CD4-positive, alpha-beta T cell treated with Interleukin-17A for 4 hours (primary cell): ENCODE measurements at places on chromosomes 11 and 22.

DNA sequence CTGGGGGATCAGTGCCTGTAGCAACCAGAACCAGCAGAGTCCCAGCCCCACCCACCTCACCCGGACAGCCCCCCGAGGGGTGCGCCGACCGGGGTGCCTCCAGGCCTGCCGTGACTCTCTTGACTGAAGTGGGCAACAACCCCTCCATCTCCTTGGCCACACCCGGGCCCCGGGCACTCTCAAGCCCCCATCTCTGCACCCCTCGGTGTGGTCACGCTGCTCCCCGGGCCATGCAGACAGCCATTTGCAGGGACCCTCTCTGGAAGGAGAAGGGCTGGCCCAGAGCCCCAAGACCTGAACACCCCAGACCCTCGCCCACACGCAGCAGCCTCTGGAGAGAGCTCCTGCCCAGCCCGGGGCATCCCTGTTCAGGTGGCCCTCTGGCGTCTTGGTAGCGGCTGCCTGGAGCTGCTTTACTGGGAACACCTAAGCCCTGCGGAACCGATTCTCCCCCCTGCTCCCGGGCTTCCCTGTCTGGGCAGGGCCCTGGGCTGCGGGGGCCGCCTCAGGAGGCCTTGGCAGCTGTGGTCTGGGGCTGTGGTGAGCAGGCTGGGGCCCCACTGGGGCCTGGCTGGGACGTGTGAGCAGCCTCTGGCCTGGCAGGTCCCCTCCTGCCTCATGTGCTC is 84.9 kb downstream of the WNT7B start:
- DNase-seq, result no peak

GRCh38 chr11:71946144-71946571 is 17.3 kb downstream of the RNF121 start:
- no peak for DNase-seq

- DNase-seq, result peak; percentile 91
These were observed 15.7 kb upstream of the SPTBN2 start for GRCh38 chr11:66744485-66745355.

- peak; percentile 39 for DNase-seq
These were observed 42.2 kb upstream of the FAM181B start for GRCh38 chr11:82775736-82776346.

- no peak for DNase-seq
These were observed 262.9 kb downstream of the LUZP2 start for GRCh38 chr11:24759742-24760141.

DNA sequence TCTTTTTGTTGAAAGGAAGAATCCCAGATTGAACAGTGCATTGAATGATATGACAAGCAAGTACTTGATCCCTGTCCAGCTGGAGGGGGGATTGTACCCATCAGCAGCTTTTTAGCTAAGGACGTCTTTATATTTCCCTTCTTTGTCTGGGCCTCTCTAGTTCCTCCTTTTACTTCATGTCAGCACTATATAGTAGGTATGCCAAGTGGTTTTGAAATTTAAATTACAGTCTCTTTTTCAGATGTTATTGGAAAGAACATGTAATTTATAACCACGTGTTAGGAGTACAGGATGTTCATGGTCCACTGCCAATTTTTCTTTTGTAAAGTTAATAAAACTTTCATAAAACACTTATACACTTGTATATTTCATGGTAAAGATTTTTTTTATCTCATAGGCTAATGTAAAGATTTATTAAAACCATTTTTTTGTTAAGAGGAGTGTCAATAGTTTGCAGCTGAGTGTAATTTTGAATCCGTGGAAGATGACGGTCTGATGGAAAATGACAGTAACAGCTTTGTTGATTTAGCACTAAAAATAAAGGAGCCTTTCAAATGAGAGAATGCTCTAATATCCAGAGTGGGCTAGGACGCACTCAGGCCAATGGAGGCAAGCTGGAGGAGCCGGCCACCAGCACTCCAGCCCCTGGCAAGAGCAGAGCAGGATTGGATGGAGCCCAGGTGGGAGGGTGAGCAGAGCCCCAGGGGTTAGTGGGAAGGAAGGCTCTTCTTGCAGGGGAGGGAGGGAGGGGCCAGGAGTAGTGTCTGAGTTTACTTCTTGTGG is 488.3 kb downstream of the INSC start:
- DNase-seq, result no peak

GRCh38 chr22:50045211-50046018 is 12.7 kb downstream of the TTLL8 start:
- no peak for DNase-seq

- DNase-seq, result no peak
These were observed 118.2 kb downstream of the DSCAML1 start for GRCh38 chr11:117678658-117679406.

DNA sequence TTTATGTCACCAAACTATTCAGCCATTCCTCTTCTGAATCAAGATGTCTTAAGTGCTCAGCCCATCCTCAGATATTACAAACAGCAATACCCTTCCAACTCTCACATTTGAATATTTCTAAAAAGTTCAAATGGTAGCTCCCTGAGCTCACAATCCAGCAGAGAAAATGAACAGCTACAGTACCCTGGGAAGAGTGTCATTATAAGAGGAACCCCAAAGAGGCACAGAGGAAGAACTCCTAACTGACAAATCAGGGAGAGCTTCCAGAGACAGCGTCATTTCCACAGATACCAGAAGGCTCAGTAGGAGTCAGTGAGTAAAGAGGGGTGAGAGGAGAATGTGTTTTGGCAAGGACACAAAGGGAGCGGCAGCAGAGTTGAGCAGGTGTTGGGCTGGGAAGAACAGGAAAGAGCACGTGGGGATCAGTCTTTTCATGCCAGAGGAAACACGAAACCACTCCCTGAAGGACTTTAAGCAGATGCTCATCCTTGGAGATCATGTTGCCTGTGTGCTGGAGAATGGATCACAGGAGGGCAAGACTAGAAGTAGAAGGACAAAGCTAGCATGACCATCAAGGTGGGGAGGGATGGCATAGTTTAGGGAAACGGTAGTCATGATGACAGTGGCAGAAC is 4.3 kb downstream of the CLTCL1 start:
- DNase-seq, result no peak

GRCh38 chr22:41436322-41437113 is 10.1 kb downstream of the TOB2 start:
- DNase-seq, result no peak

GRCh38 chr11:113729456-113729855 is 23.3 kb upstream of the TMPRSS5 start:
- DNase-seq, result no peak

GRCh38 chr11:121570453-121570852 is 117.7 kb upstream of the SORL1-AS1 start:
- DNase-seq, result no peak

GRCh38 chr11:26700574-26701235 is 21.2 kb downstream of the SLC5A12 start:
- no peak for DNase-seq

- DNase-seq, result no peak
These were observed 67.9 kb downstream of the CYB5R2 start for GRCh38 chr11:7605186-7605943.

GRCh38 chr11:132168344-132168981 is 798.0 kb downstream of the NTM start:
- no peak for DNase-seq

DNA sequence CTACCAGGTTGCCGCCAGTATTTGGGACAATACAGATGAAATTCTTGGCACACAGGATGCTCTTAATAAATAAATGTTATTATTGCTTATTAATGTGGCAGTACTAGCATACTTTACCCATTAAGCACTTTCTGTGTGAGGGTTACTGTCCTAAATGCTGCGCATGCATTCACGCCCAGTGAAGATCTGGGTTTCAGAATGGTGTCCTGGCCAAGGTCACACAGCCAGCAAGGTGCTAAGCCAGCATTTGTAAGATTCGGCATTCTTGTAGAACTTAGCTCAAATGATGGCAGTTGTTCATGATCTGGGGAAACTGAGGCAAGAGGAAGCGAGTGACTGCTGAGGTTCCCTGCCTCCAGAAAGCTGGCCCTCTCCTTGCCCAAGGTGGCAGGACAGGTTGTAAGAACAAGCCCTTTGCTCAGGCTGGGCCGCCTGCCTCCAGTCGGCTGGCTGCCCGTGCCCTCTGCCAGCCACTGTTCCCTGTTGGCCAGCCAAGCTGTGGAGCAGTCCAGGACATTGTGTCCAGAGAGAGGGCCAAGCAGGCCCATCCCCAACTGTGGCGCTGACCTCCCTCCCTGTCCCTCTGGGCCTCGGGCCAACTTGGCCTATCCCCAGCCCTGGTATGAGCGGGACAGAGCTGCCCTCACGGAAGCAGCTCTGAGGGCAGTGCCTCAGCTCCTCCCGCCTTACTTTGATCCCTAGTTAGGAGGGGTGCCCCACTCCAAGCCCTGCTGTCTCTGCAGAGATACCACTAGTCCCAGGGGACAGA is 28.8 kb downstream of the TOB2 start:
- no peak for DNase-seq

GRCh38 chr22:33723915-33724314 is 196.4 kb downstream of the LARGE1 start:
- no peak for DNase-seq

- DNase-seq, result no peak
These were observed 318.7 kb downstream of the BRD1 start for GRCh38 chr22:49509016-49509415.

- DNase-seq, result peak; percentile 18
These were observed 869 bp downstream of the ZC3H7B start for GRCh38 chr22:41302021-41302767.

GRCh38 chr11:103586756-103587155 is 449.7 kb upstream of the DDI1 start:
- no peak for DNase-seq

DNA sequence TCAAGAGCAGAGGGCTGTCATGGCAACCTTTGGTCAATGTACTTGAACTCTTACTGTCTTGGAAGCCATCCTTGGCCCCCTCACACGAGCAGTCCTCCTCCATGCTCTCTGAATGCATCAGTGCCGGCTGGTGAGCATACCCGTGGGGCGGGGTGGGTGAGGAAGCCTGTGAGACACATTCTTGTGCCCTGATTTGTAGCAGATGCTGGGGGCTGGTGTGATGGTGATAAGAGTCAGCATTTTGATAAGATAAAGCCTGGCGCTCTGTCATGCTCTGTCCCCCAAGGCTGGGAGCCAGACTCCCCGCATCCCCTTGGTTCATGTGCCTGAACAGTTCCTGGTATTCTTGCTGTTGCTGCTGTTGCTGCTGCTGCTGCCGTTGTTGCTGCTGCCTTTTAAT is 20.5 kb upstream of the APOA1 start:
- DNase-seq, result no peak

- no peak for DNase-seq
These were observed 1309.7 kb downstream of the LRRC4C start for GRCh38 chr11:40149721-40150120.

DNA sequence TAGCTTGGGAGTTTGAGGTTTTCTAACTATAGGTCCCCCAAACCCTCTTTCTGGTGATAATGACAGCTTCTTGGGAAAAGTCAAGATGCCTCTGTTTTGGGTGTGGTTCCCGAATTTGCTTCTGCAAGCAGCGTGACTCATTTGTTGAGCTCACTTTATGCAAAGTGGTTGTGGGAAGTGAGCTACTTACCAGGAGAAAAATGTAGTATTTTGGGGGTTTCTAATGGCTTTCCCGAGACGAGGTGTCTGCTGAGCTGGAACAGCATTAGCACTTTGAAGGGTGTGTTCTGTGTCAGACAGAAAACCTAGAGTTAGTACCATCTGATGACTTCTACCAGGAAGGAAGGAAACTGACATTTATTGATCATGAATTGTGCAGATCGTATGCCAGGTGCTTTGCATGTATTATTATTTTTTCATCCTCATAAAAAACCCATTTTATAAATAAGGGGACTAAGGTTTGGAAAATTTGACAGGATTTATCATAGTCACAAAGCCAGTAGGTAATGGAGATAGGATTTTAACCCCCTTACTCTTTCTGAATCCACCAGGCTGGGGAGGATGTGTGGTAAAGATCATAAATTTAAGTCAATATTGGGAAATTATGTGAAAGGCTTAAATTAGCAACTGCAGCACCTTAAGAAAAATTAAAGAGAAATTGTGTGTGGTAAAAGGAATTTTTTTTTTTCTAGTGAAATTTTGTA is 108.8 kb upstream of the CD44 start:
- DNase-seq, result peak; percentile 52

GRCh38 chr22:49369726-49370626 is 457.7 kb downstream of the BRD1 start:
- DNase-seq, result no peak

DNA sequence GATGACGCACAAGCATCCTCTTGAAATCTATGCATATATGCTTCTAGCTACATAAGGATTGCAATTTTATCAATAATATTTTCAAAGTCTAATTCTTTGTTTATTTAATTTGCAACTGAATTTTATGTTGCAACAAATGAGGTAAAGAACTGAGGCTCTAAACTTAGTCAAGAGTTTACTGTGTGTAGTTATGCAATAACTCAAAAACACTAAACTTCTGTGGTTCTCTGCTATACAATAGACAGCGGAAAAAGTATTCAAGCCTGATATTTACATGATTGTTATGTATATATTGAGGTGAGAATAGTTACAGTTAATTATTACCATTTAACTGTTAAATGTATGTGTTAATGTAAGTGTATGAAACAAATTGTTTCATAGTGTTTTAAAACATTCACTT is 32.9 kb downstream of the MSANTD4 start:
- DNase-seq, result no peak

DNA sequence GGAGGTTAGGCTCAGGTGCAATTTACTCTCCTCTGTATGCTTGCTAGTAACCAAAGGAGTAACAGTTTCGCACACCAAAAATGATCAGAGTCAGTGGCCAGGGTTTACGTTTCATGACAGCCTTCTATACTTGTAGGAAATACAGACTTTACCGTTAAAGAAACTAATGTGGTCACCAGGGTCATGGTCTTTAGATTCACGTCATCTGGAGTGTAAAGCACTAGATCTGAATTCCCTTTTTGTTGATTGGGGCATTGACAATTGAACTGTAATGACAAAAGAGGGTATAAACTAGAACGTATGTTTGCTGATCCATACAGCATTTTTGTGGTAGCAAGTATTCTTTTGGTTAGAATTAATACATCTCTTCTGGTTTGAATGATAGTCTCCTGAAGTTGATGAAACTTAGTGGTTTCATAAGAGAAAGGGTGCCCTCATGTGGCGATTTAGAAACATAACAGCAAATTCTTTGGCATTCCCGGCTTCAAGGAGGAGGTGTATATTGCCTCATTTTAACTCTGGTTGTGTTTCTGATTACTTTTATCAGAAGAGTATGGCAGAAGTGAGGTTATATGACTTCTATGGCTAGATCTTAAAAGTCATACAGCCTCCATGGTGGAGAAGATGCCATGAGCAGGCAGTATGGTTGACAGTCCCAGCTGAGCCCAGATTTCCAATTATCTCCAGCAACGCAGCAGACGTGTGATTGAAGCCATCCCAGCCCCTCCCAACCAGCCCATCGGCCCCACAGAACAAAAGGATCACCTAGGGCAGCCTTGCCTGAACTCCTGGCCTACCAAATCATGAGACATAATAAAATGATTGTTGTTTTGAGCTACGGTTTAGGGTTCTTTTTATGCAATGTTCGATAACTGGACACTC is 35.1 kb downstream of the MMP7 start:
- peak; percentile 72 for DNase-seq

- peak; percentile 36 for DNase-seq
These were observed 10.5 kb upstream of the DEPDC7 start for GRCh38 chr11:33005175-33005574.

- DNase-seq, result no peak
These were observed 19.7 kb upstream of the RAB38 start for GRCh38 chr11:88194990-88195389.

GRCh38 chr22:38239101-38239761 is 33.6 kb downstream of the TMEM184B start:
- DNase-seq, result no peak
